Chondrocyte (in vitro differentiated cells): ENCODE measurements at places on chromosomes 5 and 9. TPM values are rescaled to one million over a fixed set of nuclear protein-coding genes. Genes with fewer than 3 reads are reported as not detected.
A peak's percentile ranks its signal among the peaks of the same experiment; 100 is the strongest.

The DPM2 gene
- total RNA-seq, result 26.3 to 28.9 TPM (median 27.8 TPM) in 3 replicates

GRCh38 chr5:84085387-84086041, 299.2 kb downstream of the EDIL3 start:
- no peaks in the 10 kb centered on the region for H3K27me3 ChIP-seq
- H3K36me3 ChIP-seq, result peaks cover 20% of the 10 kb centered on the region
- H3K27ac ChIP-seq, result no peak overlapping the region
- peaks cover 23% of the 10 kb centered on the region for H3K4me1 ChIP-seq
- H3K4me3 ChIP-seq, result no peak overlapping the region
- DNase-seq, result no peak

The DNAJC25 gene
- 6.5 to 9.1 TPM (median 6.9 TPM) in 3 replicates for total RNA-seq

DNA sequence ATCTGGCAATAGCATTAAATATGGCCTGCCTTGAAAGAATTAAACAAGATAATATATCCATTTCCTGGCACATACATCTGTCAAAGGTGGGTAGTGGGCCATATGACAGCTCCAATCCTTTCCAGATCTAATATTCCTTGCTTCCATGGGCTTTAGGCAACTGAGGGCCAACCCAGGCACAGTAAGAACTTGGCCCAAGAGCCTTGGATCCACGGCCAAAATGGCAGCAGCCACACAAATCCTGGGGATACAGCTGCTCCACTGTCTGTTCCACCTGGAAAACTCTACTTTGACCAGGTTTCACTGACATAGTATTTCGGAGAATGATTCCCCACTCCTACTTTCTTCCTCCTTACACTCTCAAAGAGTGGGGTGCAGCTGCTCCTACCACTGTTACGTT, 13.3 kb downstream of the HAVCR1 start:
- H3K4me1 ChIP-seq, result peaks cover 7% of the 10 kb centered on the region
- no peaks in the 10 kb centered on the region for H3K27me3 ChIP-seq
- H3K27ac ChIP-seq, result no peak overlapping the region
- no peak overlapping the region for H3K4me3 ChIP-seq
- no peak for DNase-seq

The IFNB1 gene
- not detected in 3 replicates for total RNA-seq

The MELK gene
- total RNA-seq, result 9.5 to 12.6 TPM (median 10.4 TPM) in 3 replicates

- no peaks in the 10 kb centered on the region for H3K4me1 ChIP-seq
- H3K27me3 ChIP-seq, result peaks cover 12% of the 10 kb centered on the region
- H3K4me3 ChIP-seq, result no peak overlapping the region
- no peaks in the 10 kb centered on the region for H3K36me3 ChIP-seq
- H3K27ac ChIP-seq, result no peak overlapping the region
These were observed 108.2 kb upstream of the GPR151 start for GRCh38 chr5:146624179-146624578.

The MZB1 gene
- not detected in 3 replicates for total RNA-seq

The CDO1 gene
- 2.8 to 7.1 TPM (median 3.3 TPM) in 3 replicates for total RNA-seq

The PCDHB3 gene
- 5.6 to 12.1 TPM (median 5.6 TPM) in 3 replicates for total RNA-seq

The MED7 gene
- total RNA-seq, result 8.8 to 10.4 TPM (median 10.3 TPM) in 3 replicates

GRCh38 chr5:135392256-135392655, 6.8 kb downstream of the MACROH2A1 start:
- peaks cover 4% of the 10 kb centered on the region for H3K36me3 ChIP-seq
- peak overlapping the region; percentile 8 for H3K4me3 ChIP-seq
- peaks cover 86% of the 10 kb centered on the region for H3K4me1 ChIP-seq
- H3K27me3 ChIP-seq, result no peaks in the 10 kb centered on the region
- no peak for DNase-seq
- peak overlapping the region; percentile 97 for H3K27ac ChIP-seq

GRCh38 chr9:36725777-36726356, 153.2 kb downstream of the MELK start:
- H3K4me3 ChIP-seq, result no peak overlapping the region
- H3K27ac ChIP-seq, result no peak overlapping the region
- no peaks in the 10 kb centered on the region for H3K4me1 ChIP-seq
- DNase-seq, result peak; percentile 36

The AFAP1L1 gene
- total RNA-seq, result 1.5 to 9.8 TPM (median 8.3 TPM) in 3 replicates

DNA sequence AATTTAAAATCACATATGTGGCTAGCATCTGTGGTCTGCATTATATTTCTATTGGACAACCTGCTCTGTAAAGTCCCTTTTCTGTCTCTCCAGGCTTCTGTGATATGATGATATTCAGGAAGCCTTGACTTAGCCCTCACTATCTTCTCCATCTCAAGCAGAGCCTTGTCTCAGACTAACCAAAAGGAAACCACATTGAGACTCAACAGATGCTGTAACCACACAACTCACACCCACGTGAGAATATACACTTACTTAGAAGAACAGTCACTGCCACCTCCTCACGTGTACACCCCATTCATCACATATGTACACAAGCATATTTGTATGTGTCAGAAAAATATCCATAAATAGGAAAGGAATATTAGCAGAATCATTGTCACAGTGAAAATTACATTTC, 33.6 kb downstream of the HTR4 start:
- DNase-seq, result no peak
- H3K4me1 ChIP-seq, result no peaks in the 10 kb centered on the region
- H3K4me3 ChIP-seq, result no peak overlapping the region
- H3K36me3 ChIP-seq, result no peaks in the 10 kb centered on the region
- no peak overlapping the region for H3K27ac ChIP-seq

The DDX4 gene
- total RNA-seq, result not detected in 3 replicates

DNA sequence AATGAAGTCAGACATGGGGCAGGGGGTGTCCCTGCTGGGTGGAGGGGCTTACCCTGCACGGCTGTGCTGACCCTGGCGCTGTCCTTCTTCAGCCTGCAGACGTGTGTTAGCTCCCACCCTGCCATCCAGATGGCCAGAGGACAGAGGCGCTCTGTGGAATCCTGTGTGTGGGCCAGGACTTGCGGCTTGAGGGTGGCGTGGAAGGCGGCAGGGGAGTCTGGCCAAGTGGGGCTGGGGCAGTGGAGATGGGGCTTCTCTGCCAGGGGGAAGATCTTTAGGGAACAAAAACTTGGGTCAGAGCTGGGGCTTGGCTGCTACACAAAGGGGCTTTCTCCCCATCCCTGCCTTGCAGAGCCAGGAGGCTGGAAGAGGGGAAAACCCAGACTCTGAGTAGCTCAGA, 46.5 kb upstream of the SYNPO start:
- H3K36me3 ChIP-seq, result no peaks in the 10 kb centered on the region
- no peak overlapping the region for H3K4me3 ChIP-seq
- DNase-seq, result peak; percentile 51
- peaks cover 93% of the 10 kb centered on the region for H3K4me1 ChIP-seq
- H3K27ac ChIP-seq, result peak overlapping the region; percentile 77

GRCh38 chr5:146959360-146959759, 80.8 kb upstream of the PPP2R2B start:
- H3K27ac ChIP-seq, result no peak overlapping the region
- DNase-seq, result no peak
- no peaks in the 10 kb centered on the region for H3K4me1 ChIP-seq
- H3K4me3 ChIP-seq, result no peak overlapping the region
- no peaks in the 10 kb centered on the region for H3K36me3 ChIP-seq
- H3K27me3 ChIP-seq, result peaks cover 18% of the 10 kb centered on the region

GRCh38 chr5:37957218-37957617, 117.4 kb upstream of the GDNF start:
- DNase-seq, result no peak
- no peak overlapping the region for H3K27ac ChIP-seq
- H3K4me1 ChIP-seq, result no peaks in the 10 kb centered on the region
- no peak overlapping the region for H3K4me3 ChIP-seq

The TAF11L10 gene
- not detected in 3 replicates for total RNA-seq

DNA sequence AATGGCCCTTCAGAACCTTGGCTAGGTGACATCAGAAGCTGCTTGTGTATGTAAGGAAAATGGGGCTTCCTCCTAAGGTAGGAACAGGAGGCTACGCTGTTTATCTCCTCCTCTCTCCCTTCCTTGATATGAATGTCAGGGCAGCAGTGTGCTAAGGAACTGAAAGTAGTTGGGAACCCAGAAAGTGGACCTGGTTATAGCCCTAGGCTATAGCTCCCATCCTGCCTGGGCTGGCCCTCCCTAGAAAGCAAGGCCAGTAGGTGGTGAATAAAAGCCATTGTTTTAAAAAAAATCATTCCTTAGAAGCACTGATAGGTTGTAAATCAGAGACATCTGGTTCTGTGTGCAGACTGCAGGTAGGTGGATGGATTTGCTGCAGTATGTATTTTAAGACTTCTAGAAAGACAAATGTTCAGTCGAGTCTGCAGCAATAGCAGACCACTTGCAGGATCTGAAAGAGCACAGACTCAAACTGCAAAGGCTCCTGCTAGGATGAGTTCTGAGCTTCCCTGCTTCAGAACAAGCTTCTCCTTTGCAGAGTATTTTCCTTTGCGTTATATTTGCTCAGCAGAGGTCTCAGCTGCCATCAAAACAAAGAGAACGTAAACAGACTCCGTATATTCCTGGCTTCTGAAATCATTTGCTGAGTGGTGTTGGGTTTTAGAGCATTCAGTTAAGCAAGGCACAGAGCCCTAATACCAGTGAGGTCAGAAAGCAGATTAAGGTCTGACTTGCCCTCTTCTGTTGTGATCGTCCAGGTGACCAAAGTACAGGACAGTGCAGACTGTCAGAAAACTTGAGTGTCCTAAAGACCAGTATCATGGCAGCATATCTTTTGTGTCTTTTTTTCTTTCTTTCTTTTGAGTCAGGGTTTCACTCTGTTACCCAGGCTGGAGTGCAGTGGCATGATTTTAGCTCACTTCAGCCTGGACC, 20.1 kb upstream of the CFAP157 start:
- peaks cover 24% of the 10 kb centered on the region for H3K36me3 ChIP-seq
- H3K4me1 ChIP-seq, result peaks cover 19% of the 10 kb centered on the region
- no peaks in the 10 kb centered on the region for H3K27me3 ChIP-seq
- DNase-seq, result no peak
- no peak overlapping the region for H3K27ac ChIP-seq
- no peak overlapping the region for H3K4me3 ChIP-seq

DNA sequence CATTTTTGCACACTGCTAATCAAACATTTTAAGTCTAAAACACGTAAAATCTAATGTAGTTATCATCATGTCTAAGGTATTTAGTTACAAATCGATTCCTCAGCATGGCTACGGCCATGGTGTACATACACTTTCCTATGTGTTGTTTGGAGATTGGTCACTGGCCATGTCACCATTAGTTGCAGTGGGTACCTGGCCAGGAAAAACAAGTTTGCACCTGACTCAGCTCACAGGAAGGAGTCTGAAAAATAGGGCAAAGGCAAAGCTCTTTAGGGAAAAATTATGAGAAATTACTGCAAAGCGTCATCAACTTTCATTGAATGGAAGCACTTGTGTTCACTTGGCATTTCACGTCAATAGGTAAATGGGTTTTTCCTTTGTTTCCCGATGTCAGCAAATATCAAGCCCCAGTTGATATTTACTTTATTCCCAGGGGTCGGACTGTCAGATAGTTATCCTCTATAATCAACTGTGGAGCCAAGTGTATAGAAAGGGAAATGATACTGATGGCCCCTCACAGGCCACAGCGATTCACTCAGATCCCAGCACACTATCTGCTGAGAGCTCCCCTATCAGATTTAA, 626.0 kb upstream of the ADAMTS16 start:
- no peak overlapping the region for H3K27ac ChIP-seq
- no peak for DNase-seq
- H3K36me3 ChIP-seq, result no peaks in the 10 kb centered on the region

- H3K4me3 ChIP-seq, result peak within 1 kb of the TSS; percentile 97
- H3K27ac ChIP-seq, result peak within 1 kb of the TSS; percentile 89
- H3K36me3 ChIP-seq, result peaks cover 11% of the 10 kb centered on the region
- H3K27me3 ChIP-seq, result no peaks in the 10 kb centered on the region
- DNase-seq, result no peak
These were observed at the start of gene EXOC3 for GRCh38 chr5:442335-443238. Gene EXOC3 (plus strand): TSS chr5:443176. CDS start chr5:446206, 3,030 bp downstream.

DNA sequence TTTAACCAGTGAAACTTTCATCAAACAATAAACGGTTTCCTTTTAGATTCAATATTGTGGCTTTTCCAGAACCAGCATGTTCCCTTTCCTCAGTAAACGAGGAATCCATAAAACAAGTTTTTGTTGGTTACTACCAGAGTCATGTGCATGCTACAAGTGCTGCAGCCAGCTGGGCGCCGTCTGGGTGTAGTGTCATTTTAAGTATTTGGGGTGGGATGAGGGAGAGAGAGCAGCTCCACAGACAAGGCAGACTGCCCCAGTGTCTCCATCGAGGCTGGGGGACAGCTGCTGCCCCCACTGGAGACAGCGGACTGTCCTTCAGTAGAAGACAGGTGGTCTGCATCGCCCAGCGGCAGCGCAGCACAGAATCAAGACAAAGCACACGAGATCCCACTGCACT, 17.3 kb downstream of the ARPC5L start:
- H3K4me3 ChIP-seq, result no peak overlapping the region
- peaks cover 15% of the 10 kb centered on the region for H3K36me3 ChIP-seq
- H3K27ac ChIP-seq, result no peak overlapping the region

GRCh38 chr5:155222393-155222792, 208.8 kb downstream of the KIF4B start:
- H3K4me3 ChIP-seq, result no peak overlapping the region
- H3K27me3 ChIP-seq, result peaks cover 1% of the 10 kb centered on the region
- H3K27ac ChIP-seq, result no peak overlapping the region
- H3K4me1 ChIP-seq, result no peaks in the 10 kb centered on the region

The PCDHB4 gene
- 2.0 to 5.4 TPM (median 2.0 TPM) in 3 replicates for total RNA-seq

GRCh38 chr5:171221916-171222315, 87.1 kb upstream of the TLX3 start:
- H3K4me3 ChIP-seq, result no peak overlapping the region
- peaks cover 6% of the 10 kb centered on the region for H3K4me1 ChIP-seq
- H3K27ac ChIP-seq, result peak overlapping the region; percentile 67
- no peaks in the 10 kb centered on the region for H3K27me3 ChIP-seq
- peaks cover 8% of the 10 kb centered on the region for H3K36me3 ChIP-seq

- H3K4me3 ChIP-seq, result no peak overlapping the region
- peak overlapping the region; percentile 71 for H3K27ac ChIP-seq
- no peaks in the 10 kb centered on the region for H3K27me3 ChIP-seq
- no peaks in the 10 kb centered on the region for H3K36me3 ChIP-seq
- no peak for DNase-seq
These were observed 52.7 kb downstream of the RXRA start for GRCh38 chr9:134378901-134379338.

The RAD17 gene
- total RNA-seq, result 22.4 to 25.7 TPM (median 25.3 TPM) in 3 replicates
